Large intestine (tissue), 12 donors: ENCODE measurements at places on chromosomes 11 and 22.

- DNase-seq, result no peak
Observed at GRCh38 chr11:36803084-36803483, 205.0 kb upstream of the RAG2 start.

- no peak for DNase-seq
Observed at GRCh38 chr22:45883811-45884170, 93.2 kb downstream of the WNT7B start.

DNA sequence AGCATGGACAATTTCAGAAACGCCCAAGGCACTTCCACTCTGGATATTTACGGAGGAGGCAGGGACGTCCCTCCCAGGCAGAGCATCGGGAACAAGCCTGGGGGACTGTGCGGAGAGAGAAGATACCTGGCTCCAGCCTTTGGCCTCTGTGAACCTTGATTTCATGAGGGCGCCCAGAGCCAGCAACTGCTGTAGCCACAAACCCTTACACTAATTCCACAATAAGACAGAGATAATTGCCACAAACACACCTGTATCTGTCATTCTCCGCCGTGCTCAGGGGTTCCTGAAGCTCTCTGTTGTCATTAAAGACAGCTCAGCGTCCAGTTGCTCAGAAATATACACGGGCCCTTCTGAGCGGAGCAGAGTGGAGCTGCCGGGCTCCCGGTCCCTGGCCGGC lies 1292.1 kb downstream of the TBC1D22A start:
- DNase-seq, result no peak

DNA sequence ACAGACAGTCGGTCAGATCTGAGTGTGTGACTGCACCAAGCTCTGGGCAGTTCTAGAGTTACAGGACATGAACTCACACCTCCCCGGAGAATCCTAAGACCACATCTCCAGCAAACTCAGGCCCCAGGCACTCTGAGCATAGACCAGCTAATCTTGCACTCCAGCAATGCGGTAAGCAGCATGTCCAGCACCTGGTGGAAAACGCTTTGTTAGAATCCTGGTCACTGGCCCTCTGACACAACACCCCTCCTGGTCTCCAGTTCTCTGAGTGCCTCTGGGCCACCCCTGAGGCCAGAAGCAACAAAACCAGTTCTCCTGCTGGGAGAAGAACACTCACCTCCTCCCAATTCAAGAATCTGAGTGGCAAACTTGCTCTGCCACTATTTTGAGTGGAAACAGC lies 82.7 kb upstream of the TMEM45B start:
- DNase-seq, result no peak

- no peak for DNase-seq
Observed at GRCh38 chr11:73187854-73188253, 30.2 kb upstream of the P2RY2 start.

DNA sequence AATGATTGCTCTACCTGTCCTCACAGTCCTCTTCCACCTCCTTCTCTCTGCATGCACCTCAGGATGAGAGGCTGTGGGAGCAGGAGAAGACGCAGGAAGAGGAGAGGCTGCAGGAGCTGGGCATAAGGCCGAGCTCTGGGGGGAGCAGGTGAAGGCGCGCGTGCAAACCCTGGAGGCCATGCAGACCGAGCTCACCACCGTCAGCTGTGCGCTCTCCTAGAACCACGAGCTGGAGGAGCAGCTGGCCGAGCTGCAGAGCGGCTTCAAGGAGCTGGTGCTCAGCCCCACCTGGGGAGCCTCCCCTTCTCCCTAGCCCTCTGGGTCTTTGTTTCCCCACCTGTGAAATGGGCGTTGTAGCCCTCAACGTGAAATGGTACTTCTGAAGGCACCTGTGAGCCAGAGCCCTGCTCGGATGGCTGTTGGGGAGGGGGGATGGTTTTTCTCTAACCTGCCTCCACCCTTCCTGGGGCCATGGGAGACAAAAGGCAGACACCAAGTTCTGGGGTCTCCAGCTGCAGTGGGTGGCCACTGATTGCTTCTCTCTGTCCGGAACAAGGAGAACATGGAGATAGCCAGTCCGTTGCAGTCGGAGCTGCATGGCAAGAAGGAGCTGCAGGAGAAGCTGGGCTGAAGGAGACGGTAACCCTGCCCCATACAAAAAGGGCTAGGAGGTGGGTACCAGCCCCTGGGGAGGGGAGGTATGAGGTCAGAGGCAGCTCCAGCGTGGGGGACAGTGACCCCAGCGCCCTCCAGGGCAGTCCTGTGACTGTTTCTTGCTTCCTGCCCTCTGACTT lies 65.2 kb upstream of the A4GALT start:
- no peak for DNase-seq

GRCh38 chr11:86046116-86046515 lies 22.8 kb downstream of the PICALM start:
- no peak for DNase-seq

- DNase-seq, result peak; percentile 68
Observed at GRCh38 chr11:72828081-72828567, 13.9 kb downstream of the ATG16L2 start.

GRCh38 chr22:16957781-16958180 lies 50.2 kb downstream of the GAB4 start:
- no peak for DNase-seq

DNA sequence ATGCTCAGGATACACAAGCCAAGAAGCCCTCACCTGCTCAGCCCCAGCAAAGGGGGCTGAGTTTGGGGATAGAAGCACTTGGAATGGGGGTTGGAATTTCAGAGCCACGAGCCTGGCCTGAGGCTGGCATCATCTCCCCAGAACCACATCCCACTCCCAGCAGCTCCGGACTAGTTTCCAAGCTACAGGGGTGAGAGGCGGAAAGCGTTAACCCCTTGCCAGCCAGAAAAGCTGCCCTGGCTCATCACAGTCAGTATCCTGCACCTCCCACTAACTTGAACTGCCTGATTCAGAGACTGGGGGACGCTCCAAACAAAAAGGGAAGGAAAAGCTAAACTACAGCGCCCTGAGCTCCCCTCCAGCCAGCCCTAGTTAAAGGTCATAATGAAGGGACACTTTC lies 19.0 kb upstream of the CHST1 start:
- no peak for DNase-seq

- DNase-seq, result no peak
Observed at GRCh38 chr11:65915821-65916251, 3.0 kb downstream of the C11orf68 start.

GRCh38 chr11:44608991-44609782 lies 43.7 kb downstream of the CD82 start:
- no peak for DNase-seq

- peak; percentile 57 for DNase-seq
Observed at GRCh38 chr11:65651589-65652510, 10.9 kb downstream of the RELA start.

- DNase-seq, result no peak
Observed at GRCh38 chr22:49735411-49735900, 92.2 kb downstream of the BRD1 start.

- no peak for DNase-seq
Observed at GRCh38 chr11:9619004-9619403, 44.9 kb upstream of the SWAP70 start.

DNA sequence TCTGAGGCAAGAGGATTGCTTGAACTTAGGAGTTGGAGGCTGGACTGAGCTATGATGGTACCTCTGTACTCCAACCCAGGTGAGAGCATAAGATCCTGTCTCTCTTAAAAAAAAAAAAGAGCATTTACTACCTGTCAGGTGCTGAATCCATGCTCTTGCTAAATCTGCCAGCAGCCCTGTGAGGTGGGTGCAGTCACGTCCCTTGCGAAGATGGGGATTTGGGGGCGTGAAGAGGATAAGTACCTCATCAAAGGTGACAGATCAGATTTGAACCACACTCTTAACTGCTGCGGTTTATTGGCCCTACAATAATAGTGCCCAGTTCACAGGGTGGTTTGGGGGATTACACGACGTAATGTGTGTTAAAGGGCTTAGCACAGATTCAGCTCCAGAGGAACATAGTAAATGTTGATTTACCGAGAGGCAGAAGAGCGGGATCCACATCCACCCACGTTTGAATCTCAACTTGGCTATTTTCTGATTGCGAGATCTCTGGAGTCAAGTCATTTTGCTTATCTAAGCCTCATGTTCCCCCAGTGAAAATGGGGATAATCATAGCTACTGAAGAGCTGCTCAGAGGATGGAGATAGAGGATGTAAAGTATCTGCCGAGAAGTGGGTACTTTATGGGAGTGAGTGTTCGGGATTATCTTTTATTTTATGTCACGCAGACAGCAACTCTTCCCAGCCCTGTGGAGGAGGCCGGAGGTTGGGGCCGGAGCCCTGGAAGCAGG lies 28.1 kb upstream of the LRRC10B start:
- DNase-seq, result no peak

DNA sequence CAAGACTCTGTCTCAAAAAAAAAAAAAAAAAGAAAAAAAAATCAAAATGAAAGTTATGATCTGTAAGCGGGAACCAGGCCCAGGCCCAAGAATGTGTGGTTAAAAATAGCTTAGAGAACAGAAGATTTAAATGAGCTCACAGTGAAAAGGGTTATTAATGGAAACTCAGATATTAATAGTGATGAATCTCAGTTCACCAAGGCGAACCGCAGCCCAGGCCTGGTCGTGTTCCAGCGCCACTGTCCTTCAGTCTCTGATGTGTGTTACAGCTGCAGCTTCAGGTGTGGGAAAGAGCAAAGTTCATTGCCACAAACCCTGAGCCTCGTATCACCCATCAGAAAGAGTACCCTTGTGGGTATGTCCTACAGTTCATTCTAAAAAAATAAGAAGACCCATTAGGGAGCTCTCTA lies 107.1 kb downstream of the GAB2 start:
- peak; percentile 46 for DNase-seq

DNA sequence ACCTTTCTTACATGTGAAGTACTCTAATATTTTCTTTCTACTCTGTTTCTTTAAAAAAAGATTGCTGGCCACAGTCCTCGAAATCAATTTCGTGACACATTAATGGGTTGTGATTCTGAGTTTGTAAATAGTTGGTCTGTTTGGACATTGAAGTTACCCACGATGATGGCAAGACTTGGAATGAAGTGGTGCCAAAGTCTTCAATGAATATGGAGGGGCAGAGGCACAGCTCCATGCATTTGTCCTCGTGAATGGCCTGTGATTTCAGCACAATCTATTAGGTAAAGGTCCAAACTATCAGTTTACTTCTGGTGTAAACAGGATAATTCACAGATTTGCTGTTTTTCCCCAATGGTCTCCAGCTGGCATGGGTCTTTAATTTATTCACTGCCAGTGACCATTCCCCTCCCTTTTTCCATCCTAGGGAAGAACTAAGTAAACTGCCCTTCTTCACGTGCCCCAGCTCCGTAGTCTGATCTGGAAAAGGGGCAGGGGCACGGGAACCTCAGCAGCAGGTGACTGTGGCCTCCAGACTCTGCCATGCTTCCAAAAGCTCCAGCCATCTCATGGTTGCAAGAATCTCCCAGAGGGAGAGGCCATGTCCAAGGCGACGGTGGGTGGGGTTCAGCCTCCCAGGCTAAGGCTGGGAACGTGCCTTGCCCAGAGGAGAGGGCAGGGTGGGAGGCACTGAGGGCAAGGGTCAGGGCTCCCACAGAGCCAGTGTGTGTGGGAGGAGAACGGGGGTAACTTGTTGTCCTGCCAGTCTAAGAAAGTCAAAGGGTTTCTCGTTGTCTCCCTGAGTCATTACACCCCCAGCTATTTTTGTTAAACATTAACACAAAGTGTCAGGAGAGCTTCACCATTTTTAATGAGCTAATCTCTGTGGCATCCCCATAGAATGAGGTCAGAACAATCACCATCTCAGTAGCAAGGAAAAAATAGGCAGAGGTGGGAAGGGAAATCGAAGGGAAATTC lies 16.9 kb upstream of the PEX26 start:
- peak; percentile 85 for DNase-seq

DNA sequence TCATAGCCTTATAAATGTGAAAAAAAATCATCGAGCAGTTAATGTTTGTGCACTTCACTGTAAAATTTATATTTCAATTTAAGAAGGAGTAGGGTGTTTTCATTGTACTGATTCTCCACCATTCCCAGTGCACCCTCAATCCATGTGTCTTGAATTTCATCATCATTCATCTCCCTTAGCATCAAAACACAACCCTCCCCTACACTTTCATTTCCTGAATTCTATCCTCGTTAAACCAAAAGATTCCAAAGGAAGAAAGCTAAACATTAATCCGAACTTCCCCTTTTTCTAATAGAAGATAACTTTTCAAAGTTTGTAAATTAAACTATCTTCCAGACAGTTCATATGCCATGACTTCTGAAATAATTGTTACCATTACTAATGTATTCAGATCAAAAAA lies 34.1 kb upstream of the OR8B8 start:
- no peak for DNase-seq

- no peak for DNase-seq
Observed at GRCh38 chr11:107621081-107621480, 30.1 kb downstream of the ELMOD1 start.

DNA sequence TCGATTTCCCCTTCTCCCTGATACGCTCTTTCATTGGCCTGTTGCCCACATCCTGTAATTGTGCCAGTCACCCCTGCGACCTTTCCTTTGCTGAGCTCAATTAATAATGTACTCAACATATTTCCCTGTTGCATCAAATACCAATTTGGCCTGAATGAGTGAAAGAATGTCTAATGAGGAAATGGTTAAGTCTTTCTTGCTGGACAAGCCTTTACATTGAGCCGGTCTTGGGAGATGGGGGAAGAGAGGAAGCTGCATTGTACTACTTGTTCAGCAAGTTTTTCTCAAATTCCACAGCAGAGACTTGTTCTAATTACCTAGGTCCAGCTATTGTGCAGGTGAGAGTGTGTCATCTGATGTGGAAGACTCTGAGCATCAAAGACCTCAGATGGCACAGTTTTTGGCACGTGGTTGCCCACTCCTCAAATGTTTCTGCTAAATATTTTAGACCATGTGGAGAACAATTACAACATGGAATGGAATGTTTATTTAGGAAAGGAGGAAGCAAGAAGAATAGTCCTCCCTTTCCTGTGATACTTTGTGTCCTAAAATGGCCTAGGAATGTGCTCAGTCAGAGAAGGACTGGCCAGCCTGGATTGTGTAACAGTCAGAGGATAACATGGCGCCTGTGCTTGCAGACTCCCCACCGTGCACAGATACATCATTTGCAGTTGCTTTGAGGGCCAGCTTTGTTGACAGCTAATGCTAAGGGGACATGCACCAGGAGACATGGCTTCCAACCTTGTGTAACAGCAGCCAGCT lies 129.5 kb upstream of the E2F8 start:
- no peak for DNase-seq

DNA sequence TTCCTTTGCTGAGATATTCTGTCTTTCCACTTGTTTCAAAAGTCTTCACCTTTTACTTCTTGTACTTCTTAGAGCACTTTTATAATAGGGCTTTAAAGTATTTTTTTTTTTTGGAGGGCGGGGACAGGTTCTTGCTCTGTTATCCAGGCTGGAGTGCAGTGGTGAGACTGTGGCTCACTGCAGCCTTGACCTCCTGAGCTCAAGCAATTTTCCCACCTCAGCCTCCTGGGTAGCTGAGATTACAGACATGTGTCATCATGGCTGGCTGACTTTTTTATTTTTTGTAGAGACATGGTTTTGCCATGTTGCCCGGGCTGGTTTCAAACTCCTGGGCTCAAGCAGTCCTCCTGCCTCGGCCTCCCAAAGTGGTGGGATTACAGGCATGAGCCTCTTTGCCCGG lies 57.9 kb downstream of the DYNC2H1 start:
- peak; percentile 71 for DNase-seq

- DNase-seq, result no peak
Observed at GRCh38 chr11:128487978-128488377, 99.4 kb downstream of the ETS1 start.
